ENCODE measurements at places on chromosomes 5 and 9. TPM values are rescaled to one million over a fixed set of nuclear protein-coding genes. Genes with fewer than 3 reads are reported as not detected.

DNA sequence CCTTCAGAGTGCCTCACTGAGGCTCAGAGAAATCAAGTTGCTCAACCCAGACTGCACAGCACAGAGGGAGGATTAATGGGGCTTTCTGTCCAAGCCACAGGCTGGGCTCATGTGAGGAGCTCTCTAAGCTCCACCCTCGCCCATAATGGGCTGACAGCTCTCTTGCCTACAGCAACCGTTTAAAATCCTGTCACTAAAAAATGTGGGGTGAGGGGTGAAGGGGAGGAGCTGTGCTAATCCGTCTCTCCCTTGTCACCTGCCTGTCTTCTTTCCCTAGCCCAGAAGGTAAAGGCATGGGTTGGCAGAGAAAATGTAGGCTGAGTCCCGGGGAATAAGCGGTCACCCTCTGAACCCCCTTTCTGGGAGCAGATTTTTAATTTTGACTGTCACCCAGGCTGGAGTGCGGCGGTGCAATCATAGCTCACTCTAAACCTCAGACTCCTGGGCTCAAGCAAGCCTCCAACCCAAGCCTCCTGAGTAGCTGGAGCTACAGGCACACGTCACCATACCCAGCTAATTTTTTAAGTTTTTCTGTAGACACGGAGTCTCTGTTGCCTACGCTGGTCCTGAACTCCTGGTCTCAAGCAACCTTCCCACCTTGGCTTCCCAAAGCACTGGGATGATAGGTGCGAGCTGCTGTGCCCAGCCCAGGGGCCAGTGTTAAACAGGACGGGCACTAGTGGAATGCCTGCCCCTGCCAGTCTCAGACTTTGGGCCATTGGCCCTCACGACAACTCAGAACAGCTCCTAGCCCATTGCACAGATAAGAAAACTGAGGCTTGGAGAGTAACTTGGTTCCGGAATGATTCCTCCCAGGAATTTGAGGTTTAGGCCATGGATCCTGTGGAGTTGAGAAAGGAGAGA is 89.5 kb downstream of the LMX1B start:
- DNase-seq: no peak

DNA sequence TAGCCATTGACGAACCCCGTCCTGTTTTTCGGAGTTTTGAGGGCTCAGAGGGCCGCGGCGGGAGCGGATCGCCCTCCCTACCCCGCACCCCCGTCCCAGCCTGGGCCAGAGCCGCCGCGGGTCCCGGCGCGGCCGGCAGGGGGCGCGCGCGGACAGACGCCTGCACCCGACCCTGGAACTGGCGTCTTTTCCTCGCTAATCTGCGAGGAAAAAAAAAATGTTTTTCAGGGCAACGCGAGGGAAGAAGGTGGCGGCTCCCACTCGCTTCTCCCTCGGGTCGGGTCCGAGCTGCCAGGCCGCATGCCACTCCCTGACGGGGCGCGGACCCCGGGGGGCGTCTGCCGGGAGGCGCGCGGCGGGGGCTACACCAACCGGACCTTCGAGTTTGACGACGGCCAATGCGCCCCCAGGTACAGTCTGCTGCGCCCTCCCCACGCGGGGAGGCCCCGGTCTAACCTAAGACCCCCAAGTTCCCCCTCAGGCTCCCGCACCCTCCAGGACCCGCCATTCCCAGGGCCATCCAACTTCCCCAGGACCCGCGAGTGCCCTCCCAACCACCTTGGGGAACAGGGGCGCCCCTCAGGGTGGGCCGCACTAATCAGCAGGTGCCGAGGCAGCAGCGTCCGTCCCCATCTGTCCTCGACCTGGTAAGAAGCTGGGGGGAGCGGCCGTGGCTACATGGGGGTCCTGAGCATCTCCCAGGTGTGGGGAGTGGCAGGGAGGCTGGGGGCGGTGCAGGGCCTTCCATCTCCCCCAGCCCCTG is at the start of gene KCNT1:
TSS of gene KCNT1 (plus strand) at position 227 of the 763 bp plus-strand sequence. CDS start at position 301, 74 bp downstream.
- DNase-seq: no peak

DNA sequence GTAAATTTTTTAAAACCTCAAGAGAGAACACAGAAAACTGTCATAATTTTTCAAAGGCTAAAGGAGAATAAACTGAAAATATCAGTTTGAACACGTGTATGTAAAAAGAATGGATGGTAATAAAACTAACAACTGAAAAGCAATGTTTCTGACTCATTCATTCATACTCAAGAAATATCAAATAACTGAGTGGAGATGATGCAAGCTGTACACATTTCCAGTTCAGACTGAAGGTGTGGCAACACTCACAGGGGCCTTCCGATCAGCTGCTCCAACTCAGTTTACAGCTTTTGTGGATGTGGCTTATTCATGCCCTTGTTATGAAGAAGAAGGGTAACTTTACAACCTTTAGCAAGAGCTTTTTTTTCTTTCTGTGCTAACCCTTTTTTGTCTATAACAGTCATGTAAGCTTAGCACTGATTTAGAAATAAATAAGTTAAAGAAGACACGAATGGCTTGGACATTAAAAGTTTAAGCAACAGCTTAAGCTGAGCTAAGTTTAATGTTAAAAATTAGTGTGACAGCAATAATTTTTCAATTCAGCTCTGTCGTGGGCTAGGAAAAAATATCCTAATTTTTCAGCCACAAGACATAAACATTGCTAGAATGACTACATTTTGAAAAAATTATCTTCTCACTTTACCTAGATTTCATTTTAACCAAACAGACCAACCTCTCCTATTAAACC is 453.5 kb downstream of the RAB3C start:
- DNase-seq: peak; percentile 89

- no peak for DNase-seq
These were observed 68.8 kb downstream of the C9orf50 start for GRCh38 chr9:129552064-129552463.

GRCh38 chr5:178152491-178153444 is 917 bp downstream of the NHP2 start:
- DNase-seq: no peak

GRCh38 chr5:55935371-55935770 is 59.4 kb downstream of the IL6ST start:
- DNase-seq: no peak

DNA sequence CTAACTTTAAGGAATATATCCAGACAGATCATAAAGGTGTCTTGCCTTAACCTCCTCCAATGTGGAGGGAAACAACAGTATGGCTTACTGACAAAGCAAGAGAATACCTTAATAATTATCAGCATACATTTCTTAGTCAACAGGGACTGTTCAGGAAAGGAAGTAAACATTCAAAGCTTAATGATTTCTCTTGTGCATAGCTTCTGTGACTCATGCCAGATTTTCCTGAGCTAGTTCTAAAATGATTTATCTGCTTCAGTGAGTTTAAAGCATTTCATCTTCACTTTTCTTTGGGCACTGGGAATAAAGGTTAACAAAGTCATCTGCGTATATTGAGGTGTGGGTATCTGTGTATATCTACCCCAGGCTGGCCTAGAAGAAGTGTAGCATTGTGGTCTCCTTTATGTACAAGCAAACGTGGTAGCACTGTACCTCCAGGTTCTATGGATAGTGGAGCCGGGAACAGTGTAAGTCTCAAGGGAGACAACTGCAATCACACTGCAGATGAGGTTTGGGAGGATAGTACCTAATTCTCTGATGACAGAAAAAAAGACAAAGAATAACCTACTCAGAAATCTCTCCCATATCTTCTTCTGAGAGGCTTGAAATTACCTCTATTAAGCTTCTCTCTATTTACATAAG is 284.1 kb downstream of the HCN1 start:
- DNase-seq: peak; percentile 21

DNA sequence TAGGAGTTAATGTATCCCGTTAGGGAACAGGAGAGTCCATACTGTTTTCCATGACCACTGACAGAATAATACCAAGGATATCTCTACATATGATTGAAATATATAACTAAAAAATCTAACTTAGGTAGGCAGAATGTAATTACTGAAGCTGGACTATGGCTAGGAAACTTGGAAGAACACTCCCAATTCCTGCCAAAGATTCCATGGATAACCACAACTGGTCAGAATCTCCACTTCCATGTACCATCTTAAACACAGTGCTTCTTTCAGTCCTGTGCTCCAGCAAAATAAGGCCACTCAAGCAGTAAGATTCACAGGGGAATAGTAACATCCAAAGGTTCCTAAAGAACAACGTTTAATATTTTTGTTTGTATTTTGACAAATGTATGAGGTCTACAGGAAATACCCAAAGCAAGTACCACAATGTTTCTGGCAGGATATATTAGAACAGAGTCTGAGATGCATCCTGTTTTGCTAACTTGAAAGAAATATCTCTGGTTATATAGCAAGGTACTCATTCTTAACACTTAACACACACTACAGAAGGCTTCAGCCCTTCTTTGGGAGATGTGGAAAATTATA is 295.0 kb downstream of the ADAMTS6 start:
- DNase-seq: peak; percentile 71

GRCh38 chr9:105206821-105207699 is 37.4 kb upstream of the SLC44A1 start:
- DNase-seq: no peak

GRCh38 chr9:132541870-132542830 is 40.3 kb upstream of the BARHL1 start:
- no peak for DNase-seq

- DNase-seq: peak; percentile 39
These were observed 31.8 kb upstream of the FGF1 start for GRCh38 chr5:142717582-142718215.

DNA sequence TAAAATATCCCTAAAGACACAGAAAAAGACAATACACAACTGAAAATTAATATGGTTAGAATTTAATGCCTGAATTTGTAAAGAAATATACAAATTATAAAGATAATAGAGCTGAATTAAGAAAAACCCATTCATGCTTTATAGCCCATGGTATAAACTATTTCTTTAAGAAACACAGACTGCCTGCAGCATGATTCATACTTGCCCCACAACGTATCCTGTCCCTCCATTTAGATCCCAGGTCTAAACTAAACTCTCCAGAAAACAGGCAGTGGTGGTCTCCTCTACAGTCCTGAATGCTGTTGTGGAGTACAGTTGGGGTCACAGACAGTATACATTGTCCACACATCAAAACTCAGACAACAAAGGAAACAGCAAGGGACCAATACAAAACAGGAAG is 24.8 kb downstream of the IL6ST start:
- peak; percentile 39 for DNase-seq

DNA sequence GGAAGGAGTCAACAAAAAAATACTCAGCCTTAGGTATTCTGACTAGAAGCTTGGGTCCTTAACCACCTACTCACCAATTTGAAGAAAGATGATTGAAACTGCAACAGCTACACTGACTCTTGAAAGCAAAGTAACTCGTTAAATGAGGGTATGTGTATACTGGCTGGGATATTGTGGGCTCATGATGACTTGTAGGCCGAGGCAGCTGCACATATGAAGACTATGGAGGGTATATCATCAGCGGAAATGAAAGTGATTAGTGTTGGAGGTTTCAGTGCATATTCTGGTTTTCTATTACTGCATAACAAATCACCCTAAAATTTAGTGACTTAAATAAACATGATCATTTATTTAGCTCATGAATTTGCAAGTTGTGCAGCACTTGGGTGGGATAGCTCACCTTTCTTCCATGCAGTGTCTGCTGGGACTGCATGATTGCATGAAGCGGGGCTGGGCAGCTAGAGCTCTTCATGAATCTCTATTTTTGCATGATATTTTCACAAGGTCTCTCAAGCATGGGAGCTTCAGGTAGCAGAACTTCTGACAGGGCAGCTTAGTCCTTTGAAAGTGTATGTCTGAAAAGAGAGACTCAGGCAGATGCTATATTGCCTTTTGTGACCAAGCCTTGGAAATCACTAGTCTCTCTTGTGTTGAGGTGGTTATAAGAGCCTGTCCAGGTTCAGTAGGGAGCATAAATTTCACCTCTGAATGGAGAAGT is 96.1 kb upstream of the CDKN2B start:
- DNase-seq: no peak

- peak; percentile 38 for DNase-seq
These were observed 716 bp downstream of the TMEM171 start for GRCh38 chr5:73121119-73121463.

GRCh38 chr9:128860937-128861336 is 20.8 kb downstream of the KYAT1 start:
- DNase-seq: no peak

DNA sequence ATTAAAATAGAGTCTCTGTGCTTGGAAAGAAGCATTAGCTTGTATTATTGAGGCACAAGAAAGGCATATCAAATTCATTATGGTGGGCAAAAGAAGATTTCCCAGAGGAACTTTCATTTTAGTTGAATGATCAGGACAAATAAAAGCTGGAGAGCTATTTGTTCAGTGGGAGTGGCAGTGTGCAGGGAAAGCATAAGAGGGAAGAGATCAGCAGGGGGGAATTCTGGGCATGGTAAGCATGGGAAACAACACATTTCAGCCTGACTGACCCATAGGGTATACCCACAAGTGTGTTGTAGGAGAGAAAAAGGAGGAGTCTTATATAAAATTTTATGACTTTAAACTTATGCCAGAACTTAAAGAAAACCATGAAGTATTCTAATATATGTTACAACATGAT is 167.7 kb upstream of the RASA1 start:
- no peak for DNase-seq

DNA sequence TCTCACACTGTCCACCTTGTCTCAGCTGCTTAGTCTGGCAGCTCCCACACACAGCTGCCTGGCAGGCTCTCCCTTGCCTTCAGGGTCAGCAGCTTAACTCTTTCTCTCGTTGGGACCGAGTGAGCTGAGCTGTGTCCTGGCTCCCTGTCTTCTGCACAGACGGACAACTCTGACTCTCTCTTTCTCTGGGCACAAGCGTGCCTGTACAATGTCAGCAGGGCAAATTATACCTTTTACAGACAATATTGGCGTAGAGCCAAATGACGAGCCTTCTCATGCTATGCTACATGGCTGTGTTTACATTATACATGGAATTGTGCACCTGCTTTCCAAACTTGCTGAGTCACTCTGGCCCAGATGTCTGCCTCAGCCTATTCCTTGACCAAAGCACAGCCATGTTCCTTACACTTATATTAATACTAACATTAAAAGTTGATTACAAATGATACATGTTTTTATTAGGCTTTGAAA is 188.6 kb downstream of the CYLC2 start:
- no peak for DNase-seq

GRCh38 chr5:34564710-34565235 is 91.4 kb upstream of the RAI14 start:
- DNase-seq: peak; percentile 68

- peak; percentile 76 for DNase-seq
These were observed 23.0 kb upstream of the LHFPL2 start for GRCh38 chr5:78671609-78672008.

- no peak for DNase-seq
These were observed 171.4 kb downstream of the GRIA1 start for GRCh38 chr5:153661897-153662296.

DNA sequence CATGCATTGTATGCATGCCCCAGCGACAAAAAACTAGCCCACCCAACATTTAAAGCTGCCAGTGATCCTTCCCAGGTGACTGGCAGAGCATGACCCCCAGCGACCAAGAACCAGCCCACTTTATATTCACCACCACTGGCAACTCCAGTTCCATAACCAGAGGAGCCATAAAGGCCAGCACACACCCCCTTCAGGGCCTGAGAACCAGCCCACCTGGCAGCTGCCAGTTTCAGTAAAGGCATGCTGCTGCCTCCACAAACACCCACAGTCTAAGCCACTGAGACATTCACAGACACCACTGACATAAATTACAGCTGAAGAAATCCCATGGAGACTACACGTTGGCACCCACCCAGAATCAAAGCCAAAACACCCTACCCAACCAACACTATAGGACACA is 46.9 kb upstream of the RGS7BP start:
- DNase-seq: no peak

ANKRD55 gene
- not detected for total RNA-seq

NR2F1 gene
- total RNA-seq: 4.3 TPM

SOX30 gene
- total RNA-seq: 0.14 TPM

ZNF879 gene
- 1.9 TPM for total RNA-seq

MPDZ gene
- 31.0 TPM for total RNA-seq

RNF208 gene
- 4.9 TPM for total RNA-seq

PRR16 gene
- 9.1 TPM for total RNA-seq

CARTPT gene
- not detected for total RNA-seq

PCDHA1 gene
- total RNA-seq: not detected

All from astrocyte (in vitro differentiated cells and primary cell).